ENCODE measurements at places on chromosomes 12 and 14.

DNA sequence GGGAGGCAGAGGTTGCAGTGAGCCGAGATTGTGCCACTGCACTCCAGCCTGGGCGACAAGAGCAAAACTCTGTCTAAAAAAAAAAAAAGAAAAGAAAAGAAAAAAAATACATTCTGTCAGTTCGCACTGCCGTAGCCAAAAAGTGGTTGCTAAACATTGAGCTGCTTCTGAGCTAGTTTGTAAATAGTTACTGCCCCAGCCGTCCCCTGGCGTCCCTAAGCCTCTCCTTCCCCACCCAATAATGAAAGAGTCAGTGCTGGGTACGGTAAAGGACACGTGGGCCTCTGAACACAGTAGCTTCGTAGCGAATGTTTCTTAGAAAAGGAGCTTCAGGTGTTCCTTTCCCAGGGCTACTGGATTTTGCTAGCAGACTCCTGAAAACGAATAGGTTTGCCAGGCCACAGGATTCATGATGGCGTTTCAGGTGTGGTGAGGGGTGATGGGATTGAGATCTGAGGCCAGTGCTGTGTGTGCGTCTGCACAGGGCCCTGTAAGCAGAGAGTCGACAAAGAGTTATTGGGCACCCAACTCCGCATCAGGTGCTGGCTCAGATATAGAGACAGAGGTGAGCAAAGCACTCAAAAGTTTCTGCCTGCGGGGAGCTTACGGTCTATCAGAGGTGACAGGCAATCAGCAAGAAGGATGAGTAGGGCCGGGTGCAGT is 94.1 kb downstream of the LGMN start:
- no peak for DNase-seq

DNA sequence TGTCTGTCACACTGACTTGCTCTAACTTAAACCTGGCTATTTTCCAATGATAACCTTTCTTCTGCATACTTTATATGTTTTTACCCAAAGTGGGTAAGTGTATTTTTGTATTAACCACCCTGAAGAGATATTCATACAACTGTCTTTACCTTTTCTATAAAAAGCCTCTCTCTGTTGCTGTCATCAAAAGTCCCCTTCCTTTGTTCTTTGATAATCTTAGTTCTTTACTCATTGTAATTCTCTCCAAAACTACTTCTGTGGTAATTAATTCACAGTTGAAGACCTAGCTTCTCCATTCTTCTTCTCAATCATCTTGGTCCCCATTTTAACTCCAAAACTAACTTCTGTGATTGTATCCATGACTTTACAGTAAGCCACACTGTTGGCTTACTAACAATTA is 479.7 kb upstream of the MGAT4C start:
- DNase-seq, result no peak

DNA sequence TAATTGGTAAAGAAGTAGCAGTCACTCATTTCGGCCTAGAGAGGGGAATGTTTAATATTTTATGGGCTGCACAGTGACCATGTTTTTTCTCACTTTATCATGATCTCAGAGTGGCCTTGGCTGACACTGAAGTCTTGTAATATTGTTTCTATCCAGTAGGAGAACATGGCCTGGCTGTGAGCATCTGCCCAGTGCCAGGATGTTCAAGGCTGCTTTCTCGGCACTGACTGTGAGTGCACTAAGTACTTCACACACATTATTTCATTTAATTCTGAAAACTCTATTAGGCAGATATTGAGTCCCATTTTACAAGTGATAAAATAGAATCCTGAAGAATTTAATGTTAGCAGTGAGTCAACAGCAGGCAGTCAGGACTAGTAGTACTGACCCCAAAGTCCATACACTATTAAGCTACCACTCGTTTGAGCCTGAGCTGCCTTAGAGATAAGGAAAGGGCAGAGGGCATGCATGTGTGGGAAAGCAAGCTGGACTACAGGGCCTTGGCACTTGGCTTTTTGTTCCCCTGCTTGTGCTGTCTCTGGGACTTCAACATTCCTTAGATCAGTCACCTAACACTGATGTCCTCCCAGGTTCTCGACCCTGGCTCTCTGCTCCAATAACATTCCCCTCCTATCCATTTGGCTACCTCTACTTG is 42.2 kb upstream of the APPL2 start:
- DNase-seq, result no peak

DNA sequence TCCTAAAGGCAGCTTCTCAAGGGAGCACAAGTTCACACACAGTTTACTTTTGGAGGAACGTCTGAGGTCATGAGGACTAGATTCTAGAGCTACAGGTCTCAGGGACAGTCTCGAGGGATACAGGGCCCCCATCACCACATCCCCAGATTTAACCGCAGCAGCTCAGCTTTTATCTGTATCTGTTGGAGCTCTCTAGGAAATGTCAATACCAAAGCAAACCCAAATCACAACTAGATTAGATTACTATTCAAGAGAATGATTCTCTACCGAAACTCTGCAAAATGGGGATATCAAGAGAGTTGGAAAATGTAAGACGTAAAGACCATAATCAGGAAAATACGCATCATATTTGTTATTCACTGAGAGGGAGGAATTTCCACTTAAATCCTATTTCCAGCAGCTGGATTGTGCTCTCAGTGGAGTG is 4.0 kb upstream of the MYRFL start:
- DNase-seq, result no peak
